Right ventricle myocardium inferior (tissue), 1 donor: ENCODE measurements at places on chromosomes 3 and 15. TPM values are rescaled to one million over a fixed set of nuclear protein-coding genes. Genes with fewer than 3 reads are reported as not detected.
A peak's percentile ranks its signal among the peaks of the same experiment; 100 is the strongest.

GRCh38 chr3:33716227-33716626 is 1.8 kb downstream of the CLASP2 start:
- DNase-seq, result no peak

GRCh38 chr3:111735243-111735758 is 123.8 kb upstream of the PHLDB2 start:
- DNase-seq, result no peak

The CHRM5 gene
- not detected for total RNA-seq

DNA sequence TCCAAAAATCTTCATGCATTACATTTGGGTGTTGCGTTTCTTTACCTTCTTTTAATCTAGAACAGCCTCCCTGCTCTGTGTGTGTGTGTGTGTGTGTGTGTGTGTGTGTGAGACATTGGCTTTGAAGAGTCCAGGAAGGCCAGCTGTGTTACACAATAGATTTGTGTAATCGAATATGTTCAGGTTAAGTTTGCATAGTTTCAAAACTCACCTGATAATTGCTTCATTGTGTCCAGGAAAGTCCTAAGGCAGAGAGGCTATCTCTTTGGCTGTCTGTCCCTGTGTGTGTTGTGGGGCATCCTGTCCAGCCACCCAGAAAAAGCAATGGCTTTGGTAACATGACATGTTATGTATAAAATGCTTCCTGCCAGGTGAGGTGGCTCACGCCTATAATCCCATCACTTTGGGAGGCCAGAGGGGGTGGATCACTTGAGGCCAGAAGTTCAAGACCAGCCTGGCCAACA is 37.5 kb downstream of the ZNF710 start:
- DNase-seq, result no peak

The CP gene
- total RNA-seq, result 3.4 TPM

DNA sequence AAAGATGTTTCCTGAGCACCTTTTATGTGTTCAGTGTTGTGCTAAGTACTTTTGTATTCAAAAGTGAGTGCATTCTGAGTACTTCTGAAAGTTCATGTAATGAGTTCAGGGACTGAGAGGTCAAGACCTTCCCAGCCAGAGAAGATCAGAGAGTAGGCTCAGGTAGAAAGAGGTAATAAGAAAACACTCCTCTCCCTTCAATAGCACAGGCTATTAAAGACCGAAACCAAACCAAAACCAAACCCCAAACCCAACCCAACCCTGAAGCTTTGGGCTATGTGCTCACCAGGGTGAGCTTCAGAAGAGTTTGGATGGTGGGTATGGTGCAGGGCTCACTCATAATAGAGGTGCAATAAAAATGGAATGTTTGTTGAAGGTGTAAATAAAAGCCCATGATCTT is 76.7 kb upstream of the FAM3D start:
- DNase-seq, result no peak

- no peak for DNase-seq
Observed at GRCh38 chr3:167864552-167864874, 129.0 kb downstream of the SERPINI1 start.

GRCh38 chr3:128073807-128074206 is 21.6 kb downstream of the SEC61A1 start:
- DNase-seq, result no peak

- DNase-seq, result no peak
Observed at GRCh38 chr3:150040097-150040496, 69.4 kb upstream of the PFN2 start.

The PLAAT1 gene
- 4.2 TPM for total RNA-seq

The ABHD17C gene
- total RNA-seq, result 7.5 TPM

DNA sequence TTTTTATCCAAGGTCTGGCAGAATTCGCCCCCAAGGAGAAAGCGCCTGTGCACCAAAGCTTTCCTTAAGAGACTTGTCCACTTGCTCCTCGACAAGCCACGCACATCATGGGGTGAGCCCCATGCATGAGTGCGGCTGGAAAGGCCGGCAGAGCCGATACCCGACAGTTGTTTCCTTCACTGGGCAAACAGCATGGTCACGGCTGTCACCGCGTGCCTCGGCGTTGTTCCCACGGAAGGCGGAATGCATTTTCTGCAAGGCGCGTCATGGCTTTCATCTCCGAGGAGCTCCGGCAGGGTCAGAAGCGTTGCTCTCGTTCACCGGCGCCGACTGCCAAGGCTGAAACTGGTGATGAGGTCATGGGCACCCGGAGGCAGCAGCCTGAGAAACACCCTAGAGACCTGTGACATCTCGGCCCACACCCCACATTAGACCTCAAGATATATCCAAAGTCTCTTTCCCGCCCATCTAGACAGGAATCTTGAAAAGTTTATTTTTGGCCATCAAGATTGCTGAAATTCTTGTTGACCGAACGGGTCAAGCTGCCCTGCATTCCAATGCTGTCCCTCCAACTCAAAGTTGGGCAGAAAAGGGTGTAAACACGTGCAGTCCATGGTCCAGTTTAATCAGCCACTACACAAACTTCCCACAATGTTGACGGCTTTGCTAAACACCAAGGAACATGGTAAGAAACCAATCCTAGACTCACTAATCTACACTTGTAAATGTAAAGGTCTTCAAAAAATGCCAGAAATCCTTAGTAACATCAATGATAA is 604 bp upstream of the TJP1 start:
- DNase-seq, result peak; percentile 73

DNA sequence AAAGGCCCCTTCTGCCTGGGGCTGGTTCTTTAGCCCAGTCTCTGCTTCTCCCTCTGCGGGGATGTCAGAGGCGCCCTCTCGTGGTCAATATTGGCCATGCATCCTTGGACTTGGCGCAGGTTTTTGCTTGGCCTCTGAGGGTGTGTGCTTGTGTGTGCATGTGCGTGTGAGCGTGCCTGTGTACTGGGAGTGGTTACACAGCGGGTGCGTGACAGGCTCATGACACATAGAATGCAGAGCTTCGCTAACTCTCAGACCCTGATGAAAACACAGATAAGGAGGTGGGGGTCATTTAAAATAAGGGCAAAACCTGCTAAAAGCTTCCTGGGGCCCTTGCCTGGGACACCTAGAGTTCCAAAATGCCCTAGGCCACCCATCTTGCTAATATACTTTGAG is 160.9 kb downstream of the SMAD6 start:
- DNase-seq, result peak; percentile 85

GRCh38 chr3:64379221-64379620 is 154.0 kb upstream of the PRICKLE2 start:
- DNase-seq, result no peak

- DNase-seq, result no peak
Observed at GRCh38 chr15:90013503-90013937, 12.4 kb downstream of the ZNF710 start.

The CNTN3 gene
- 3.4 TPM for total RNA-seq

The LNP1 gene
- total RNA-seq, result 2.4 TPM

- no peak for DNase-seq
Observed at GRCh38 chr3:8290611-8291010, 211.0 kb upstream of the LMCD1 start.

The VGLL4 gene
- 26.8 TPM for total RNA-seq

GRCh38 chr3:174431717-174432116 is 427.4 kb upstream of the NAALADL2 start:
- DNase-seq, result no peak

DNA sequence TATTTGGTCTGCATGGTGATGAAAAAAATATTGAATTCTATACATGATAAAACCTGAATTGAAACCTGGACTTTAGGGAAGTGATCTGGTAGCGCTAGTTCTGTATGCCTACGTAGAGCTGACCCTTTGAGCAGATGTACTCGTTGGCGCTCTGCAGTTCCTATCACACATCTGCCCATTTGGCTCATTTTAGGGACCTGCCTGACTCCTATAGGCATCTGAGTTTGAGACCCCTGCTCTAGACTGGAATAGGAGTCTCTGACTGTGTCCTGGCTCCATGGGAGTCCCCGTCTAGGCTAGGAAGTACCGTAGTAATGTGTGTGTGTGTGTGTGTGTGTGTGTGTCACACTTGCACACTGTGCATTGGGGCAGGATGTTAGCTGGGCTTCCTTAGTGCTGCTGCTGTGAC is 21.2 kb downstream of the STARD5 start:
- no peak for DNase-seq

- no peak for DNase-seq
Observed at GRCh38 chr3:13793451-13793850, 86.4 kb downstream of the WNT7A start.

- no peak for DNase-seq
Observed at GRCh38 chr15:85607842-85608241, 186.9 kb downstream of the KLHL25 start.

- DNase-seq, result no peak
Observed at GRCh38 chr3:158792709-158793108, 9.1 kb upstream of the MFSD1 start.

DNA sequence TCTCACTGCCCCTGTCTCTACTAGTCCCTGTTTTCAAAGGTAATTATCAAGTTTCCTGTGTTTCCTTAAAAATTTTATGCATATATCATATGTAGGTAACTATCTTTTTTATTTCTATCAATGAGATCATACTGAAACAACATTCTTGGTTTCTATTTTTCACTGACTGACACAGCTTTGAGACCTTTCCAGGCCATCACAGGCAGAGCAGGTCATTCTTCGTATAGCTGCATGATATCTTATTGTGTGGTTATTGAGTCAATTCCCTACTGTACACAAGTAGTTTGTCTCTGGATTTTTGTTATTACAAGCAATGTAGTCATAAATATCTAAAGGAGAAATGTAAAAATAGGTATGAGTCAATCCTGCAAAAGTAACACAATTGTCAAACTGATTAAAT is 169.6 kb downstream of the CFAP20DC start:
- DNase-seq, result no peak

GRCh38 chr3:52792961-52793695 is 1.5 kb upstream of the ITIH3 start:
- DNase-seq, result peak; percentile 25

- DNase-seq, result no peak
Observed at GRCh38 chr3:101791778-101792177, 12.8 kb downstream of the NXPE3 start.

The PLXND1 gene
- total RNA-seq, result 66.3 TPM

GRCh38 chr3:62142331-62143085 is 230.8 kb downstream of the FEZF2 start:
- no peak for DNase-seq

The MKRN3 gene
- total RNA-seq, result 0.97 TPM

DNA sequence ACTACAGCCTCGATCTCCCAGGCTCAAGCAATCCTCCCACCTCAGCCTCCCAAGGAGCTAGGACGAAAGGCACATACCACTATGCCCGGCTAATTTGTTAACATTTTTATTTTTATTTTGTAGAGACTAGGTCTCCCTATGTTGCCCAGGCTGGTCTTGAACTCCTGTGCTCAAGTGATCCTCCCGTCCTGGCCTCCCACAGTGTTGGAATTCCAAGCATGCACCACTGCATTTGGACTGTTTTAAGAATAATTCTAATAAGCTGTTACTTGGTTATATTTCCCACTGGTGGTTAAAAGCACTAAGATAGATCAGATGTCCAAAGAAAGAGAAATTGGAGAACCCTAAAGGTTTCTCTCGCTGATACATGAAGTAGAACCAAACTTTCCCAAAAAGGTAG is 3.1 kb downstream of the AAGAB start:
- no peak for DNase-seq

The RYR3 gene
- not detected for total RNA-seq

The MELTF gene
- 4.0 TPM for total RNA-seq

DNA sequence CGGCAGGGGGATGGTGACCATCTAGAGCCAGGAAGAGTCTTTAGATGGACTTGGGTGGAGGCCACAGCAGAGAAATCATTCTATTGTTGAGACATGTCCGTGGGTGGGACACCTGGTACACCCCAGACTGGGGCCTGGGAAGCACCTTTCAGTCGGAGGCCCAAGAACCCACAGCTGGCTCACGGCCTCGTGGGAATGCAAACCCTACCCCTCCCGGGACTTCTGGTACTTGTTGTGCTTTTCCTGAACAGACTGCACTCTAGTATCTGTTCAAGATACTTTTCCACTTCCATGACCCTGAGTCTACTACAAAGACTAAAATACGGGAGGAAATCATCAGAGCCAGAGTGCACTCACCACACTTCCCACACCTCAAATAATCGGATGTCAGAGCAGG is 60.7 kb downstream of the BDH1 start:
- DNase-seq, result no peak

DNA sequence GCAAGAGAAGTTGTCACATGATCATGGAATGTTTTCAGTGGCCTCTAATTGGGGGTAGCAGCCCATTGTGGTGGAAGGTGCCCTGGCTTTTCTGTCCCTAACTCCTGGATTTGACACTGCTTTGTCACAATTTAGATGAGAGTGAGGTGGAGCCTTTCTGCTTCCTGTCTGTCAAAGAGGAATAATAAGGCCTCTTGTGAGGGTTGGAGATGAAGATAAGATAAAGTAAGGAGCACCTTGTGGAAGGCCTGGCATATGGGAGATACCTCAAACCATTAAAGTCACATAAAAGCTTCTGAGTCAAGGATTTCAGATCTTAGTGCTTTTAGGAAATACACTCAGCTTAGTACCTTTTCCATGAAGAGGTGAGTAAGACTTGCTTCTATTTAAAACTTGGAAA is 172.6 kb upstream of the FAM3D start:
- DNase-seq, result no peak

DNA sequence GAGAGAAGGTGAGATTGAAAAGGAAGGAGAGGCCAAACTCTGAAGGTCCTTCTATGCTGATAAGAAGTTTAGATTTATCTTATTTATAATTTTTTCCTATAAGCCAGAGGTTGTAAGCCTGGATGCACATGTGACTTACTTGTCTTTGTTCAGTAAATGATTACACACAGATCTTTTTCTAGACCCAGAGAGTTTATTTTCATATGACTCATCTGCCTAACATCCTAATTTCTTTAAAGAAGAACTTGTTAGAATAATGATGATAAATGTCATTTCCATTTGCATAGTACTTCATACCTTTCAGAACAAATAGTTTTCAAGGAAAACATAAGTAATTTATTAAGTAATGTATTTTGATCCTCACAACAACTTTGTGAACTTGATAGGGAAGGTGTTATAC is 434.8 kb upstream of the DPH6 start:
- no peak for DNase-seq

DNA sequence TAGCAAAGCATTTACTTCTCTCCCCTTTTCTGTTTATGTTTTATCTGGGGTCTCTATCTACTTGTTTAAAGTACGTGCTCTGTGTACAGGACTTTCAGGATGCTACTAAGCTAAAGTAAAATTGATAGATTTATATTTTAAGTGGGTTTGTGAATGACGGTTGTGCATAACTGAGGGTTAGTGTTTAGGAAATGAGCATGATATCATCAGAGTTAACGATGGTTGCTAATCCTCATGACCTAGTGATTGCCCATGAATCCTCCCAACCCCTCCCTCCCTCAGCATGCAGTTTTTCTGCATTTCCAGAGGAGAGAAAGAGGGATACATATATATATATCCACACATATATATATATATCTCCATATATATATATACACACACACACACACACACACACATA is 957.2 kb downstream of the TUSC7 start:
- no peak for DNase-seq

DNA sequence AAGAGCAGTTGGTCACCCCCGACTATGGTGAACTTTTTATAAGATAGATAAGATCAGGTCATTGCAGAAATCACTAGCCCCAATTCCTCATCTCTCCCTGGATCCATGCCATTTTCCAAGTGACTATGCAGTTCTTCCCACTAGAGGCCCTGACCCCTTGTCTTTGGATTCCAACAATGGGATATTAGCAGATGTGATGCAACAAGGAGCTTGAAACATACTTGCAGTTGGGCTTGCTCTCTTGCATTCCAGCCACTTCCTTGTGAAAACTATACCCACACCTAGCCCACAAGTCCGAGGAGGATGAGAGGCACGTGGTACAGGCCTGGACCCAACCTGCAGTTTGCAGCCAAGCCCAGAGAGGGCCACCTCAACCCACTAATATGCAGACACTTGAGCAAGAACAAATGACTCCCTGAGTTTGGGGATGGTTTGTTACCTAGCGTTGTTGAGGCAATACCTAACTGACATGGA is 60.6 kb downstream of the SUCLG2 start:
- no peak for DNase-seq

The OSBPL10 gene
- total RNA-seq, result 6.6 TPM
